ENCODE measurements at places on chromosomes 7 and 10. TPM values are rescaled to one million over a fixed set of nuclear protein-coding genes. Genes with fewer than 3 reads are reported as not detected.

Gene LRIT1
- not detected for total RNA-seq

Gene CALML5
- total RNA-seq, result not detected

Gene BTAF1
- 50.4 TPM for total RNA-seq

Gene CASD1
- 90.2 TPM for total RNA-seq

Gene H2BK1
- total RNA-seq, result not detected

Gene TMEM273
- 1.2 TPM for total RNA-seq

Gene JCAD
- 15.5 TPM for total RNA-seq

Gene RNLS
- 4.2 TPM for total RNA-seq

Gene PRF1
- 0.25 TPM for total RNA-seq

Gene IDI2
- not detected for total RNA-seq

Gene CRYGN
- total RNA-seq, result 0.25 TPM

Gene IKZF5
- 13.5 TPM for total RNA-seq

Gene CFAP69
- 6.9 TPM for total RNA-seq

Gene WDR86
- 51.1 TPM for total RNA-seq

Gene RBM17
- total RNA-seq, result 36.9 TPM

Gene SFTPA1
- not detected for total RNA-seq

Gene KEL
- total RNA-seq, result 0.49 TPM

Gene ITGB1
- 66.4 TPM for total RNA-seq

Gene IFIT5
- 35.4 TPM for total RNA-seq

Gene ANKRD61
- total RNA-seq, result not detected

Gene GJD4
- not detected for total RNA-seq

Gene NPVF
- total RNA-seq, result not detected

Measured in temporal lobe (tissue), 4 donors.